ENCODE measurements at places on chromosomes 6 and 20. TPM values are rescaled to one million over a fixed set of nuclear protein-coding genes. Genes with fewer than 3 reads are reported as not detected.

Gene GOPC
- 47.6 TPM for total RNA-seq

Gene VSX1
- not detected for total RNA-seq

DNA sequence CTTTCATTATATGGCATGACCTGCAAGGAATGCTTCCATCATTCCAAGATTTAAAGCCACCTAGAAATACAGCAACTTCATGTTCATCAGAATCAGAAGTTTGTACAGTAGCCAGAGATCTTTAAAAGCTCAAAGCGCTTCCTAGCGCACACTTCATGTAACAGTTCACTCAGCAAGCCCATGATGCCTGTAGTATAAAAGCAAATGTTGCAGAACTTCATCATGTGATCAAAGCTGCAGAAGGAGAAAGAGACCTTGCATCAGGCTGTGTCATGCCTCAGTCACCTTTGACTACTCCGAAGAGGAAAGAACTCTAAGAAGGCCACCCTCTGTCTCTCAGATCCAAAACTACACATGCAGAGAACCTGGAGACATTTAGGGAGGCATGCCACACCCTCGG, 78.5 kb downstream of the AGPAT4 start:
- no peak overlapping the region for H3K27ac ChIP-seq
- peaks cover 4% of the 10 kb centered on the region for H3K27me3 ChIP-seq
- no peak for DNase-seq
- H3K4me1 ChIP-seq, result no peaks in the 10 kb centered on the region

- H3K36me3 ChIP-seq, result peaks cover 55% of the 10 kb centered on the region
- no peak for DNase-seq
- peaks cover 26% of the 10 kb centered on the region for H3K4me1 ChIP-seq
- H3K27me3 ChIP-seq, result no peaks in the 10 kb centered on the region
- H3K27ac ChIP-seq, result no peak overlapping the region
- H3K4me3 ChIP-seq, result no peak overlapping the region
Measured at GRCh38 chr20:35347011-35347410, 54.8 kb upstream of the FAM83C start.

DNA sequence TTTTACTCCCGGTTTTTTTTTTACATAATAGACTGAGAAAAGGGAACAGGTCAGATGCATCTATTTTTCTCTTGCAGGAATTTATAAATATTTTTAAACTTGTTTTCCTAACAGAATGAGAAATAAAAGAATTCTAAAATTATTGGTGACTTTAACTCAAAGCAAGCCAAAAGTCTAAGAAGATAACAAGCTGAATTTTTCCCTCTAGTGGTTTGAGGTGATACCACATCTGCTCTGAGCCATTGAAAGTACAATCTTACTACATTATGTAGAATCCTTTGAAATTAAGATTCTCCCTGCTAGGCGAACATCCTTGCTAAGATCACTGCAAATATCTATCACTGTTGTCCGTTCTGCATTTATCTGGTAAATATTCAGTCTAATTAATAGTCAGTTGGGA, 10.7 kb upstream of the STMND1 start:
- peaks cover 6% of the 10 kb centered on the region for H3K36me3 ChIP-seq
- H3K4me3 ChIP-seq, result no peak overlapping the region
- H3K27ac ChIP-seq, result no peak overlapping the region
- no peaks in the 10 kb centered on the region for H3K27me3 ChIP-seq

DNA sequence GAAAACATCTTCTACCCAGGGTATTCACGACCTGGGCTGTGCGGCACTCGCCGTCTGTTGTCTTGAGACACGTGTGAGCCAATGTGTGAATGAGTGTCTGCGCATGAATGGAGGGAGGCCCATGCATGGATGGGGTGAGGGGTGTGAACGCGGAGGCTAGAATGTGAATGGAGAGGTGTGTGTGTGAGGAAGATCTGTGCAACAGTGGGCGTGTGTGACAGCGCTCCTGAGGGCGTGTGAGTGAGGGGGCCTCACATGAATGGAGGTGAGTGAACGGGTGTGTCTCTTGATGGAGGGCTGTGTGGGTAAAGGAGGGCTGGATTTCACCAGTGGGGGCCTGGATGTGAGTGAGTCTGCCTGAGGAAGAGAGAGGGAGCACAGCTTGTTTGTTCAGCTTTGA, 146.0 kb downstream of the LRFN2 start:
- H3K27ac ChIP-seq, result no peak overlapping the region
- DNase-seq, result no peak
- no peak overlapping the region for H3K4me3 ChIP-seq
- peaks cover 1% of the 10 kb centered on the region for H3K27me3 ChIP-seq

DNA sequence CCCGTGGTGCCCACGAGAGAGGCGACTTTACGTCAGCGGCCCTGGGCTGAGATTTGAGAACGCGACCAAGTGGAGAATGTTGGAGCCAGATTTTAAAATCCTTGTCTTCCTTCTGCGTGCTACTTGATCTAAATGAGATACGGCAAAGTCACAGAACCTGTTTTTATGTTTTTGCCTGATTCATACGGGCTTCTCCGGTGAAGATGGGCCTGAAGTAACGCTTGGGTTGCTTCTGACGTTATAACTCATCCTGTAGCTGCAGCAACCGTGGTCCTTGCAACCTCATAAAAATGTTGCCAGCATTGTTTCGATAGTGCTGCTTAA, 462 bp upstream of the SLC35B3 start:
- H3K27me3 ChIP-seq, result no peaks in the 10 kb centered on the region
- H3K36me3 ChIP-seq, result peaks cover 30% of the 10 kb centered on the region
- peak overlapping the region; percentile 98 for H3K27ac ChIP-seq
- H3K4me1 ChIP-seq, result peaks cover 39% of the 10 kb centered on the region

DNA sequence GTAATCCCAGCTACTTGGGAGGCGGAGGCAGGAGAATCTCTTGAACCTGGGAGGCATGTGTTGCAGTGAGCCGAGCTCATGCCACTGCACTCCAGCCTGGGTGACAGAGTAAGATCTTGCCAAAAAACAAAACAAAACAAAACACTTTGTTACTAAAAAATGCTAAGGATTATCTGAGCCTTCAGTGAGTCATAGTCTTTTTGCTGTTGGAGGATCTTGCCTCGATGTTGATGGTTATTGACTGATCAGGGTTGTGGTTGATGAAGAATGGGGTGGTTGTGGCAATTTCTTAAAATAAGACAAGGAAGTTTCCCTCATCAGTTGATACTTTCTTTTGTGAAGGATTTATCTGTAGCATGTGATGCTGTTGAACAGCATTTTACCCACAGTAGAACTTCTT, 196.8 kb upstream of the HDDC2 start:
- DNase-seq, result no peak
- H3K27me3 ChIP-seq, result no peaks in the 10 kb centered on the region
- H3K36me3 ChIP-seq, result no peaks in the 10 kb centered on the region

- no peak overlapping the region for H3K27ac ChIP-seq
- H3K36me3 ChIP-seq, result no peaks in the 10 kb centered on the region
- H3K4me3 ChIP-seq, result no peak overlapping the region
- peaks cover 44% of the 10 kb centered on the region for H3K27me3 ChIP-seq
- H3K4me1 ChIP-seq, result 0 out of 2 replicates have a peak, but pooled peaks cover 7% of the 10 kb centered on the region
Measured at GRCh38 chr20:2759603-2760296, 40.7 kb downstream of the CPXM1 start.

DNA sequence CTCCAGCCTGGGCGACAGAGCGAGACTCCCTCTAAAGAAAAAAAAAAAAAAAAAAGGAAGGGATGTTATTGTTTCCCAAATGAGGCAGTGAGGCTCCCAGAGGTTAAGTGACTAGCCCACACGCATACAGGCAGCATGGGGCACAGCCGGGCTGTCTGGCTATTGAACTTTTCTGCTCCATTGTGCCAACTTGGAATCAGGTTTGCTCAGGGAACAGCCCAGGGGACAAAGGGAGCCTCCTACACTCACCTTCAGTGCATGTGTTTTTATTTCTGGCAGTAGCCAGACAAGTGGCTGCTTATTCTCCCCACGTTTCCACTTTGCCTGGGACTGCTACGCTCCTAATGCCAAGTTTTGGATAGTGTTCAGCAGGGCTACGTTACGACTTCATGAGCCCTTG, 10.7 kb downstream of the ETV7 start:
- no peak overlapping the region for H3K4me3 ChIP-seq
- no peak for DNase-seq
- H3K27me3 ChIP-seq, result peaks cover 28% of the 10 kb centered on the region
- H3K27ac ChIP-seq, result no peak overlapping the region

- H3K4me3 ChIP-seq, result no peak overlapping the region
- H3K27ac ChIP-seq, result peak overlapping the region; percentile 51
- no peaks in the 10 kb centered on the region for H3K27me3 ChIP-seq
Measured at GRCh38 chr6:5112066-5112799, 27.1 kb downstream of the PPP1R3G start.
